Right ventricle myocardium superior (tissue), 1 donor: ENCODE measurements at places on chromosomes 1 and 21. TPM values are rescaled to one million over a fixed set of nuclear protein-coding genes. Genes with fewer than 3 reads are reported as not detected.

Gene CD53
- 12.3 TPM for total RNA-seq

- no peak for DNase-seq
Observed at GRCh38 chr1:93668121-93668520, 13.5 kb downstream of the BCAR3 start.

GRCh38 chr1:16351456-16351993 is 755 bp downstream of the FBXO42 start:
- DNase-seq, result no peak

DNA sequence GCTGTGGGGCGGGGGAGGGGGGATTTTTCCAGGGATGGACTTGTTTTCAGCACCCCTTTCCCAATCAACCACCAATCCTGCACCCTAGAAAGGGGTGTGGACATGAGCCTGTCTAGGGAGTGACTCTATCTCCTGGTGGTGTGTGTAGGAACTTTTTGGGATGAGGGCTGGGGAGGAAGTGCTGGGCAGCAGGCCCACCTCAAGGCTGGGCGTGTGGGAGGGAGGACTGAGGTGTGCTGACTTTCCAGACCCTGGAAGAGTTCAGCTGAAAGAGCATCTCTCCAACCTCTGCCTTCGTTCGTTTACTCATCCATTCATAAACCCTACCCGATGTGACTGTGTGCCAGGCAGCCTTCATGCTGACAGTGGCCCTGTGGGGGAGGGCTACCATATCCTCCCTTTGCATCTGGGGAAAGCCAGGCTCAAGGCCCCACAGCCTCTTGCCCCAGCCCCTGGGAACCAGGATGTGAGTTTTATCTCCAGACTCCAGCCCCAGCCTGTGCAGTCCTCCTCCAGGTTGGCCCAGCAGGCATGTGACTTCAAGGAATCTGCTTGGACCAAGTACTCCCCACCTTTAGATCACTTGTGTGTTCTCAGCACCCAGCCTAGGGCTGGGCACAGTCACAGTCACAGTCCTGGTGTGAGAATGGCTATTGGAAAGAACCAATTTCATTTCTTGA is 6.7 kb downstream of the KNCN start:
- no peak for DNase-seq

Gene GUCA2A
- not detected for total RNA-seq

DNA sequence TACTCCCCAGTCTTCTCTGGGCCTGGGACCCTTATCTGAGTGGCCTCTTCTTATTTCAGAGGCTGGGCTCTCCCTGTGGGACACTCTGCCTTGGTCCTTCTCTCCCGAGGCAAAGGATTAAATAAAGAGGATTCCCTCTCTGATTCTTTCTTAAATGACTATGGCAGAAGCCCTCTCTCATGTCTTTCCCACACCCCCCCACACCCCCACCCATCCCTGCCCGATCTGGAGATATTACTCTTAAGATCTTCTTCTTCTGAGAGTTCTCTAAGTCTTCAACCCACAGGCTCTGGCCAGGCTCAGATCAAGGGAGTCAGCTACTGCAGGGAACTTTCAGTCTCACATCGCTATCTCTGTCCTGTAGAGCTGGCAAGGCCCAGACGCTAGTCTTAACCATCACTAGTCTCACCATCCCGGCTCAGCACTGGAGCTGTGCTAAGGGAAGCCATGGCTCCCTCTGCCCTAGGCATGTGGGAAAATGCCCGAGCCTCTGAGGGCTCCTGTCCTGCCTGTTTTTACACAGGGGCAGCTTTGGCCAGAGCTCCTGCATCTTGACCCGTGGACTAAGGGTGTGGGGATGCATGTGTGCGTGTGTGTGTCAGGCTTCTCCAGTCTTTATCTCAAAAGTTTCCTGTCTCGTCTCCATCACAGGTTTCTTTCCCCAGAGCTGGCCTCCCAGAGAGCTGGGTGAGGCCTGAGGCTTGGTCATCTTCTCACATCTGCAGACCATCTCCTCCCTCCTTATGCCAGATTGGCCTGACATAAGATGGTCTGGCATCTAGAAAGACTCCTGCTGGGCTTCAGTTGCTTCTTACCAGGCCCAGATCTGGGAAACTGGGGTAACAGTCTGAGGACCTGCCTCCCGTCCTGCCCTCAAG is 36.7 kb downstream of the LGR6 start:
- no peak for DNase-seq

Gene ZNF670
- total RNA-seq, result 1.3 TPM

- DNase-seq, result no peak
Observed at GRCh38 chr1:152160576-152160975, 1.5 kb upstream of the RPTN start.

GRCh38 chr1:46396441-46397398 is 2.6 kb downstream of the FAAH start:
- DNase-seq, result no peak

Gene PTPN7
- total RNA-seq, result 0.27 TPM

GRCh38 chr1:221076391-221076811 is 197.2 kb downstream of the HLX start:
- no peak for DNase-seq

Gene OR2T11
- total RNA-seq, result not detected

Gene CA6
- not detected for total RNA-seq

Gene TYW3
- 18.5 TPM for total RNA-seq

DNA sequence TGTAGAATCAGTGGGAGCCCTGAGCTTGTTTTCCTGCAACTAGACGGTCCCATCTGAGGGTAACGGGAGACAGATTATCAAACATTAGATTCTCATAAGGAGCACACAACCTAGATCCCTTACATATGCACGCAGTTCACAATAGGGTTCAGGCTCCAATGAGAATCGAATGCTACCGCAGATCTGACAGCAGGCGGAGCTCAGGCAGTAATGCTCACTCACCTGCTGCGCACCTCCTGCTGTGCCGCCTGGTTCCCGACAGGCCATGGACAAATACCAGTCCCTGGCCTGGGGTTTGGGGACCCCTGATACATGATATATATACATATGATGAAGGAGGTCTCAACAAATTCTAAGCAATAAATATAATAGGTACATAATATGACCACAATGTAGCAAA is 19.7 kb upstream of the SMIM12 start:
- no peak for DNase-seq

DNA sequence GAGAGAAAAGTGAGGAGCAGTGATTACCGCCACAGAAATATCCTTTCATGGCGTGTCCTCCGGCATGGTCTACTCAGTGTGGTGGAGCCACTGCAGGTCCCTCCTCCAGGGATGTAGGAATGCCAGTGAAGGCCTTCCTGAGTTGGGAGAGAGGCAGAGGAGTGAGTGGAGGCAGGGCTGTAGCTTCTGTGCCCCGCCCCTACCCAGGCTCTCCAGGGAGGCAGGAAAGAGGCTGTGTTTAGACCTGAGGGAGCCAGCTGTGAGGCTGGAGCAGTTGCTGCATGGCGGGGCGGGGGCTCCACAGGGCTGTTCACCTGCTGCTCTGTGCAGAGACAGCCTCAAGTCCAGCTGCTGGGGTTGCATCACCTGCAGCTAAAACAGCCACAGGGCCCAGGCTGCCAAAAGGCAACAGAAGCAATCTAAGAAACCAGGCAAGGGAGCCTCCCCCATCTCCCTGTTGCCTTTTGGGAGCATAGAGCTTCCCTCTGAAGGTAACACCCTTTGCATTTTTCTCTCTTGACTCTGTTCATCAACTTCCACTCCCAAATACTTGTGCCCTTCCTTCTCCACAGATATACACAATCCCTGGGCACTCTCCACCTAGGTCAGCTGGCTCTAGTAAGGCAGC is 801 bp upstream of the ANXA9 start:
- DNase-seq, result peak; percentile 1

GRCh38 chr1:27301582-27302199 is 20.3 kb upstream of the TMEM222 start:
- DNase-seq, result no peak

Gene LCE2C
- not detected for total RNA-seq

Gene MIXL1
- not detected for total RNA-seq

DNA sequence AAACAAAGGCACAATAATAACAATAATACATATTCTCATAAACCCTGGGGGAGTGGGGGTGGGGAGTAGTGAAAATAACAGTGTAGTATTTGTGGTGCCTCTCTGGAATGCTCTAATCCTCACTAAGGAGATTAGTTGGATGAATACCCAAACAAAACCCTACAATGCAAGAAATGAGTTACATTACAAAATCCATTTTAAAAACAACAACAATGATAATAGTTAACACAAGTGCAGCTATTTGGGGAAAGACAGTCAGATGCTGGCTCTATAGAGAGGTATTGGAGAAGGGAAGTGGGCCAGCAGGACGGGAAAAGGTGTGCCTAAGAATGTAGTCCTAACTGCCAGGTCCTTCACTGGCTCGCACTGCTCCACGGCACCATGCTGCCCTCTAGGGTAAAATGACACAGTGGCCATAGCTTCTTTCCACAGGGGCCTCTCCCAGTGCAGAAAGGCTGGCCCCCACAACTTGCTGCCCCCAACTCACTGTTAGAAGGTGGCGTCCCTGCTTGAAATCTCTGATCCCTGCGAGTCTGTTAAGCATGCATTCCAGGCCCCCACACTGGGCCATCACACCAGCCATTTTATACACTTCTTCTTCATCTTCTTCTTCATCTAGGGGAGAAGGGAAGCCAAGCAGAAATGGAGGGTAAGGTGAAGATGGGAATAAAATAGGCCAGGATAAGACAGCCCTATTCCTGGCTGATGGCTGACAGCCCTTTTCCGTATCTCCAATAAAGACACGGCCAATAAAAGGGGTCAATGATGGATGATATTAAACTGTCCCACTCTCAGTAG is 113.8 kb downstream of the UBR4 start:
- no peak for DNase-seq

GRCh38 chr1:2480236-2480985 is 4.3 kb downstream of the PLCH2 start:
- DNase-seq, result no peak

- no peak for DNase-seq
Observed at GRCh38 chr1:4045397-4046010, 145.4 kb upstream of the C1orf174 start.

- DNase-seq, result no peak
Observed at GRCh38 chr1:218488986-218489385, 143.8 kb downstream of the TGFB2 start.

DNA sequence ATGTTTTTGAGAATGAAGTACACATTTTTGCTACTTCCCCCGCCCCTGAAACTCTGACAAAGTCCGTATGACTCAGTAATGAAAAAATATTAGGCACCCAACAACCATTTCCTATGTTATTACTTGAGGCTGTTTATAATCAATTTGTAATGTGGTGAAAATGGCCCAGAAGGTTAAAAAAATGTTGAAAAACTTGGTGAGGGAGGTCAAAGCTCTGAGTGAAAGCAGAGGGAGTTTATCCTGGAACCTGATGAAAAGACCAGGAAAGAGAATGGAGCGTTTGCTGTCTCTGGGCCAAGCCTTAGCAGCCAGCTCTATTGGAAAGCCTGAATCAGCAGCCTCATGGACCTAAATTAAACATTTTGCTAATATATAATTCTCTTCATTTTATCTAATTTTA is 367.7 kb upstream of the NEGR1 start:
- DNase-seq, result no peak

GRCh38 chr1:20896826-20897225 is 109.7 kb upstream of the HP1BP3 start:
- no peak for DNase-seq
